ENCODE measurements at places on chromosomes 11 and 22.
A peak's percentile ranks its signal among the peaks of the same experiment; 100 is the strongest.

- peak; percentile 51 for DNase-seq
These were observed 123.0 kb downstream of the TRIM44 start for GRCh38 chr11:35785287-35786167.

- DNase-seq: peak; percentile 52
These were observed 47.5 kb upstream of the CDON start for GRCh38 chr11:126109941-126110731.

DNA sequence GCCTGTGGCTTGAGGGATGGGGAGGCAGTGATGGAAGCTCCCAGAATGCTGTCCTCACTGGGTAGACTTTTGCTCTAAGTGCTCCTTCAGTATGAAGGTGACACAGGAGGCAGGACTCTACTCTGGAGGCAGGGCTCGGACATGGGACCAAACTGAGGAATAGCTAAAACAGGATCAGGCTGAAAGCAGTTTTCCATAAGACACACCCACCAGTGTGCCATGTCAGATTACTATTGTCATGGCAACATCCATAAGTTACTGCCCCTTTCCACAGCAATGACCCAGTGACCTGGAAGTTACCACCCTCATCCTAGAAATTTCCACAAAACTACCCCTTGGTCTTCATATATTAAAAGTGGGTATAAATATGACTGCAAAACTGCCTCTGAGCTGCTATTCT lies 43.6 kb upstream of the GALNT18 start:
- DNase-seq: no peak

GRCh38 chr11:3052109-3052479 lies 5.1 kb downstream of the CARS1 start:
- no peak for DNase-seq

Measured in fibroblast of skin of back (primary cell).